Fibroblast of skin of back (primary cell): ENCODE measurements at places on chromosomes 16 and 17.
A peak's percentile ranks its signal among the peaks of the same experiment; 100 is the strongest.

DNA sequence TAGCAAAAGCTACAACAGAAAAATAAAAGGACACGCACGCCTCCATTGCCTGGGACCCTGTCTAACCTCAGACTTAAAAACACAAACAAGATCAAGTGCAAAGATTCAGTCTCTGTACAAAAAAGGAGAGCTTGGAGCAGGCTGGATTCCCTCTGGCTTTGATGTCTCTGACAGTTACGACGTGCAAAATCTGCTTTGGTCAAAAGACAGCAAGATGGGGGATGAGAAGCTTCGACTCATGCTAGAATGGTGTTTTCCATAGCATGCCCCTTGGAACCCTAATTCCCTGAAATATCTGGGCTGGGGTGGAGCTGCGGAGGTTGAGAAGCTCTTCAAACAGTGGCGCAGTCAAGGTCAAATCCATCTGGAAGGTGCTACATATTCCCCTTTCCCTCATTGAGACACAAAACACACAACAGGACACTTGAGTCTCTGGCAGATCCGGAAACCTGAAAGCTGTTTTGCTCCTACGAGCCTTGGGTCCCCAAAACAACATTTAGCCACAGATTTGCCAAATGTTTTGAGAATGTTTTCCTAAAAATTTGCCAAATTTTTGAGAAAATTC is 9.1 kb downstream of the MYH11 start:
- DNase-seq = no peak

- no peak for DNase-seq
Measured at GRCh38 chr16:80792031-80792430, 12.4 kb downstream of the CDYL2 start.

DNA sequence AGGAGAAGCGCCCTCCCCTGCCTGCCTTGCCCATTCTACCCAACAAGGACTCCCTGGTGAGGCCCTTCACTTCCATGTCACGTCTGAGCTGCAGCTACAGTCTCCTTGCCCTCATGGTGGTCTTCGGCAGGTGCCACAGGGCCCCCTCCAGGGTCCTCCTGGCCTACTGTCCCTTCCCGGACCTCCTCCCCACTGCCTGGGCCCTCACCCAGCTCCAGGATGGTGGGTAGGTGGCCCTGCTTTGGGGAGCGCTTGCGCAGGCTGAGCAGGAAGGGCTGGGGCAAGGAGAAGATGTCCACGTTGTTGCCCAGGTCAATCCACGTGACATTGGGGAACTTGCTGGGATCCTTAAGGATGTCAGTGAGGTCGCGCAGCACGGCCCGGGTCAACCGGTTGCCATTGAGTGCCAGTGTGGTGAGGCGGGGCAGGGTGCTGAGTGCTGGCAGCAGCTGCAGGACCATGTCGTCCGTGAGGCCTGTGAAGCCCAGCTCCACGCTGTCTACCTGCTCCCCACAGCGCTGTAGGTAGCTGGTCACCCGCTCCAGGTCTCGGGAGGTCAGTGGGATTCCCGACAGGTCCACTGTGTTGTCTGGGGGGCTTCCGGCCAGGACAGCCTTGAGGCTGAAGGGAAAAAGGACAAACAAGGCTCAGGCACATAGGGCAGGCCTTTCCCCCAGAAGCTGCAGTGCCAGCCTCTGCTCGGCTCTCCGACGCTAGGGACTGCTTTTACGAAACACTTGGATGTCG is 28.3 kb downstream of the TRPV2 start:
- DNase-seq = no peak

DNA sequence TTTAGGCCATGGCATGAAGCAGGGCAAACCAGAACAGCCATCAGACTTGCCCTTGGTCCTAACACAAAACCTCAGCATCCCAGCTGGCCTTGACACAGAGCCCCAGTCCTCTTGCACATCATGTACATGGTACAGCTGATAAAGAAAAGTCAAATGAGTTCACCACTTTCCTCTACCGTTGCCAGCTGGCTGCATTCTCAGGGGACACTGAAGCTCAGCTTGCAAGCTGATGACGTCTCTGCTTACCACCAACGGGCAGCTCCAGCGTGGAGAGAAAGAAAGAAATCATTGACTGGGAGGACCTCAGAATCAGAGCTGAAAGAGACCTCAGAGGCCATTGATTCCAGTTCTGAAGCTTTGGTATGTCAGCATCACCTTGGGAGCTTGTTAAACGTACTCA is 80.7 kb upstream of the CES5A start:
- peak; percentile 2 for DNase-seq

GRCh38 chr17:67585077-67585602 is 132.6 kb upstream of the NOL11 start:
- DNase-seq = no peak

DNA sequence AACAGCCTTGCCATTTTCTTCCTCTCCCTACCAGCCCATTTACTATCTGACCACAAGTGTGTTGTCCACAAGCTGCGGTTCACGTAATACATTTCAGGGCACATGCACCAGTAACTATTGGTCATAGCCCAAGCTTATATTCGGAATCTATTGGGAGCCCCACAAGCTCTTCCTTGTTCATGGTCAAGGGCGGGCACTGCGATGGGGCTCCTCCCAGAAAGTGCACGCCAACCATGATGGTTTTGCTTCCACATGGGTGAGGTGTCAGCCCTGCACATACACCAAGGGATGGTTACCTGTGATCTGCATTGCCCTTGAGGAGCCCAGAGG is 12.1 kb downstream of the THRA start:
- no peak for DNase-seq

DNA sequence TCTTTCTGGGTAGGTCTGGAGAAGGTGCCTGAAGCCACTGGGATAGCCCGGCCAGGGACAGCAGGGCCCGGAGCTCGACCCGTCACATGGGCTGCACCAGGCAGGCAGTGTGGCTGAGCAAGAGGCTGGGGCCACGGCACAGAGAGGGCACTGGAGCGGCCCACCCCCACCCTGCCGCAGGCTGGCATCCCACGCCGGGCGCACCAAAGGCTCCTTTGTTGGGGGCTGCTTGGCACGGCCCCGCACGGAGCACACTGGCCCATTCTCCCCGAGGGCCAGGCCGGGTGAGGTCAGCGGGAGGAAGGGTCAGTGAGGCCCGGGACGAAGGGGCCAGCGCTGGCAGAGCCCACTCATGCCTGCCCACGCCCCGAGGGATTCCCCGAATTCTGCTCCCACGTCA is 36.5 kb upstream of the PVALEF start:
- DNase-seq = no peak

GRCh38 chr17:163514-164098 is 17.8 kb downstream of the DOC2B start:
- no peak for DNase-seq

GRCh38 chr17:31231852-31232251 is 65.2 kb downstream of the OMG start:
- no peak for DNase-seq

DNA sequence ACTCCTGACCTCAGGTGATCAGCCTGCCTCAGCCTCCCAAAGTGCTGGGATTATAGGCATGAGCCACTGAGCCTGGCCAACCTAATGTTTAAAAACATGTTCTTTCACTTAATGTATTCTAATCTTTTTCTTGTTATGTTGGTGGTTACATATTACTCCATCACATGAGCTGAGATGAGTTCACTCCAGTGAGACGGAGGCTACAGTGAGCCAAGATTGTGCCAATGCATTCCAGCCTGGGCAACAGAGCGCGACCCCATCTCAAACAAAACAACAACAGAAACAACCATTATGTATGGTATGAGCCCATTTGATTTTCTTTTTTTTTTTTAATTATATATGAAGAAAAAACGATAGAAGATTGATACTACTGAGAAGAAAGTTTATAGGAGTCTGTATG is 39.6 kb downstream of the SLC39A11 start:
- DNase-seq = no peak

- peak; percentile 82 for DNase-seq
Measured at GRCh38 chr17:7314719-7315569, at the start of gene GPS2. GPS2 (minus strand) TSS chr17:7315360; CDS start chr17:7315052, 308 bp downstream.

- no peak for DNase-seq
Measured at GRCh38 chr16:68366062-68366461, 55.2 kb downstream of the PRMT7 start.

GRCh38 chr17:13001991-13002615 is 15.7 kb downstream of the ELAC2 start:
- DNase-seq = no peak

DNA sequence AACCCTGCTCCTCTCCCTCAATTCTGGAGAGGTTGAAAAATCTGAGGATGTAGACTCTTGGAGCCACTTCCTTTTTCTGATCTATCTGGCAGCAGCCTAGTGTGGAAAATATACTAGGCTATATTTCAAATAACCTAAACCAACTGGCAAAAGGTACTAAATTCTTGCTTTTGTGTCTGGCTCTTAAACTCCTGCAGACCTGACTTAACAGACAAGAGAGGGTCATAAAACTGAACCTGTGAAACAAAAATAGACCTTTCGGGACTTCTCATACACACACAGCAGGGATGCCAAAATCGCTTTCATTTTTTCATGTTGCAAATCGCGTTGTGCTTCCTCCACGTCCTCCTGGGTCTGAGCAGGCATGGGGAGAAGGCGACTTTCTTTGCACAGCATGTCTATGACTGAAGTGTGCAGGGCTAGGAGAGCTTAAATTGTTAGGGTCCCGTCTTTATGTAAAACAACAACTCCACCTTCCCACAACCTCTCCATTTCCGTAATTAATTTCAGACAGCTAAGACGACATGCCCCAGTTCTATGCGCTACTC is 520.7 kb upstream of the PSMD7 start:
- DNase-seq = no peak

GRCh38 chr17:66633317-66633965 is 201.5 kb upstream of the CACNG5 start:
- DNase-seq = peak; percentile 72

DNA sequence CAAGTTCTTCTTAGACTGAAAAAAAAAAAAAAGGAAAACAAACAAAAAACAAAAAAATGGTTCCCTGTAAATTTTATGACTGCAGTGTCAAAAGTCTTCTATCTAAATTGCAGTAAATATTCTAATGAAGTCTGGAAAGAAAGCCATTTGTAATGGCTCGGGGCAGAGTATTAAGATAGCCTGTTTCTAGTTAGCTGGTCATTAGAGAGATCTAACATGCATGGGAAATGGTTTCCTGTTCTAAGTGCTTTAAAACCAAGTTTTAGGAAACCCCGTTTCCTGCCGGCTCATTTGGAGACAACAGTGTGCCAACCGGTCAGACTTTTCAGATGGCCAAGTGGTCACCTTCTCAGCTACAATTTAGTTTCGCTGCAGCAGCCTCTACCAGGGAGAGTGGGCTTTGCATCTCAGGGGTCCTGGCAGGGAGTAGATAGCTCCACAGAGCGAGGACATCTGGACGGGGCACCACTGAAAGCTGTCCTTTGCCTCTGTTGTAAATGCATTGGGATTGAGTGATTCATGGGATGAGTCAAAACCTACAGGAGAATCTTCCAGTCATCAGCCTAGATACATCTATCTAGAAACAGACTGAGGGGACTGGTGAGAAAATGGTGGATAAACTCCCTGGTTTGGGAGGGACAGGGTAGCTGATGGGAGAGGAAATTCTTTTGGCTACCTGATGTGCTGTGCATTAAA is 473.2 kb upstream of the SALL1 start:
- DNase-seq = no peak

DNA sequence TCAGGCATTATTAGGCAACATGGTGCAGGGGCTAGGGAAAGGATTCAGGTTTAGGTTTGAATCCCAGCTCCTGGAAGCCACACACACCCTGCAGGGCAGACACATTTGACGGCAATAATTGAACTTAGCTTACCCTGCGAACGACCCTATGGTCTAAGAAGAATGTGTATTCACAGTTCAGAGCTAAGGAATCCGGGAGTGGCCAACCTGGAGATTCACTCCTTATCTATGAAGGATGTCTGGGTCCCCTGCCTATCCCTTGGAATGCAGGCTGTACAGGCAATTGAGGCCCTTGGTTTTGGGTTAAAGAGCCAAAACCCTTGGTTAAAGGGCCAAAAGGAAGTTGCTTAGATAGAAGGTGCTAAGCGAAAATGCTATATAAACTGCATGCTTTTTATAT is 2.9 kb upstream of the SYT17 start:
- no peak for DNase-seq
